SK-MEL-5 (cell line): ENCODE measurements at places on chromosomes 5 and 9.

DNA sequence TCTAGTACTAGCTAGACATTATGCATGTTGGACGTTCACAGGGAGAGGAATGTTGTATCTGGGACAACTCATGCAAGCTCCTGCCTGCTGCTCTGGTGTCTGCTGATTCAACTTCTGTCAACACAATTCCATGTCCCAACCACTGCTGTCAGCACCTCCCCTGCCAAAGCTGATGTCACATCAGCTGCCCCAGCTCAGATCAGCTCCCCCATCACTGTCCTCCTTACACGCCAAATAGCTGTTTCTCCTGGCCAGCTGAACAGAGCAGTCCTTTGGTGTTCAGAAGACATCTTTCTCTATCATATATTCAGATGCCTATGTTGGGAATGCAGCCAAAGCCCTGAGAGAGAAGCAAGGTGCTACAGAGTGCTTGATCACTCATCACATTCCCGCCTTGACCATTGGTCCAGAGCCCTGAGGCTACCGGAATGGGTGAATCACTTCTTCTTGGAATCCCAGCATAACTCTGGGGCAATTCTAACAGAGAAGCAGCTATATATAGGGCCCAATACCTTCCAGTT, 223.3 kb downstream of the SEC61B start:
- no peak for DNase-seq

- no peak for DNase-seq
Measured at GRCh38 chr9:108269371-108269770, 586.4 kb downstream of the ACTL7B start.

DNA sequence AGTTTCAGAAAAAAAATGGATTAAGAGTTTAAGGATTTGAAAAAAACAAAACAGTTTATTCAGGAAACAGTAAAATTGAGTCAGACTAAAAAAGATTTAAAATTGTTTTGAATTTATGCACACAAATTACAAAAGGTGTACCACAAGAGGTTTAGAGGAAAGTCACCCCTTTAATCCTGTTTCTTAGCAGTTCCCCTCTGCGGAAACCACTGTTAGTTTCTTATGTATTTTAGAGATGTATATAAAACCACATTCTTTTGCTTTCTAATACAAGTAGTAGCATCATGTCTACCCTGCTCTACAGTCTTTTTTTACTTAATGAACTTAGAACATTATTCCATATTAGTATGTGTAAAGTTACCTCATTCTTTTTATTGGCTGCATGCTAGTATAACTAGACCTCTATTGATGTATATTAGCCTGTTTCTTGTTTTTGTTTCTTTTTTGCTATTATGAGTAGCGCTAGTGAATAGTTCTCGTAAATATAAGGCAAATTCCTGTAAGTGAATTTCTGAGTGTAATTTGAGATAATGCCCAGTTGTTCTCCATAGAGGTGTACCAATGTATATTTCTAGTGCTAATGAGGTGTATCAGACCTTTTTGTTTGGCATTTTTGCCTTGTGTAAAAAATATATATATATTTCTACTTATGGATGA, 20.0 kb downstream of the GPBP1 start:
- DNase-seq: no peak

DNA sequence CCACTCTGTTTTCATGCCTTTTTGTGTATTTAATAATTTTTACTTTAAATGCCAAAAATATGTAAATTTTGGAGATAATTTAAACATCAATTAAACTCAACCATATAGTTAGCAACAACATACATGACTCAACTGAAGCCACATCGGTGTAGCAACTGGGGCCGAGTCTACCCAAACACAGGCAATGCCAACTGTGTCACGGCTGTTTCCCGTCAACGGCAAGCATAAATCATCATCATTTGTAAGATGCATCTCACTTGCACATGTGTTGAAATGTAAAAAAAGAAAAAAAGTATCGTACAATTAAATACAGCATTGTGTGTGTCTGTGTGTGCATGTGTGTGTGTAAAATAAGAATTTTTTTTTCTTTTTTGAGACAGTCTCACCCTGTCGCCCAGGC, 160.1 kb upstream of the TAS2R1 start:
- DNase-seq: no peak

DNA sequence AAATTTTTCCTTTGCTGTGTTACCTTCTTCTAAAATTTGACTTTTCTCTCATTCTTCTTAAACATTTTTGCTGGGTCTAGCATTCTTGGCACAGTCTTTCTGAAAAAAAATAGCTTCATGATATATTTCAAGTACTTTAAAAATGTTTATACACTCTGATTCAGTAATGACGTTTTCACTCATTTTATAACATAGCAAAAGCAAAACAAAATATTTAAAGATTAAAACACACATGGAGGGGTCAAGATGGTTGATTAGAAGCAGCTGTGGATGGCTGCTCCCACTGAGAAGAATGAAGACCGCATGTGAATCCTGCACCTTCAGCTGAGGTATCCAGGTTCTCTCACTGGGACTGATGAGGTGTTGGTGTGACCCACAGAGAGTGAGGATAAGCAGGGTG, 188.2 kb downstream of the SGCD start:
- no peak for DNase-seq

DNA sequence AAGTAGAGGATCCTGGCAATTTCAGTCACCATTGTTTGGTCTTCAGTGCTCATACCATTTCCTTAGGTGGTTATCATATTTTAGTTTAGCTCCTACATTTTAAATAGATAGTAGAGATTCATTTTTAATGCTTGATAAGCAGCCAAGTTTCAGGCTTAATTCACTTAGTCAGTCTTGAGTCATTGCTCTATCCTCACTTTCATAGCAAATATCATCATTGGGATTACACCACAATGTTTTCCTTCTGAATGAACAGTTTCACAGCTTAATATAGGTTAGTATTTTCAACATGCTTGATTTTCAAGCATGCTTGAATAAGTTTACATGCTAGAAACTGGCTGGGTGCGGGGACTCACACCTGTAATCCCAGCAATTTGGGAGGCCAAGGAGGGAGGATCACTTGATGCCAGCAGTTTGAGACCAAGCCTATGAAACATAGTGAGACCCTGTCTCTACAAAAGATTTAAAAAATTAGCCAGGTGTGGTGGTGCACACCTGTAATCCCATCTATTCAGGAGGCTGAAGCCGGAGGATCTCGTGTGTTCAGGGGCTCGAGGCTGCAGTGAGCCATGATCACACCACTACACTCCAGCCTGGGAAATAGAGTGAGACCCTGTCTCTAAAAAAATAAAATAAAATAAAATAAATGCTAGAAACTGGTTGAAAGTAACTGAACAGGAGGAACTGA, 339.9 kb downstream of the ADGRV1 start:
- DNase-seq: no peak

GRCh38 chr5:74167206-74167929, 473.2 kb downstream of the ENC1 start:
- peak; percentile 41 for DNase-seq

DNA sequence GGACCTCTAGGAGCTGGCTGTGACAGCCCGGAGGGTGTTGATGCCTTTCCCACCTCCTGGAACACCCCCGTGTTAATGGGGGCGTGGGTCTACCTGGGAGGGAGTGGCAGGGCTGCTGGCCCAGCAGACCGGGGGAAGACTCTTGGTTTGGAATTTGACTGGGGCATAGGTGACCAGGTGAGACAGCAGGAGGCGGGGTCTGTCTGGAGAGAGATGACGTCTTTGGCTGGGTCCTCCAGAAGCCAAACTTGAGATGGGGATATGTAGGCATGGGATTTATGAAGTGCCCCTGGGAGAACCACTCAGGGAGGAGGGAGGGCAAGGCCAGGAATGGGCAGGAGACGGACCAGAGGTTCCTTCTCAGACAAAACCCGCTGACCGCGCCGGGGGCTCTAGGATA, 42.6 kb downstream of the NEK6 start:
- no peak for DNase-seq

DNA sequence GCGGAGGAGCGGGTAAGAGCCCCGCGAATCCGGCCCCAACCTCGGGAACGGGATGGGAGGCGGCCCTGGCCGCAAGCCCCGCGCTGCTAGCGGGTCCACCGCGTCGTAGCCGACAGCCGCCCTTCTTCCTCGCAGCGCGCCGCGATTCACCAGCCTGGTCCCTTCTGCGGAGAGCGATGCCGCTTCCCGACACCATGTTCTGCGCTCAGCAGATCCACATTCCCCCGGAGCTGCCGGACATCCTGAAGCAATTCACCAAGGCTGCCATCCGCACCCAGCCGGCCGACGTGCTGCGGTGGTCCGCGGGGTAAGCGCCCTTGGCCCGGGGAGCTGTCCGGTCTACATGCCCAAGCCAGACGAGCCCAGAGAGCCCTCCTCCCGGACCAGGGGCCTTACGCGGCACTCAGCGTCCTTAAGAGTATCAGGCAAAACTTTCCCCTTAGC, 335 bp downstream of the ROPN1L start:
- no peak for DNase-seq

DNA sequence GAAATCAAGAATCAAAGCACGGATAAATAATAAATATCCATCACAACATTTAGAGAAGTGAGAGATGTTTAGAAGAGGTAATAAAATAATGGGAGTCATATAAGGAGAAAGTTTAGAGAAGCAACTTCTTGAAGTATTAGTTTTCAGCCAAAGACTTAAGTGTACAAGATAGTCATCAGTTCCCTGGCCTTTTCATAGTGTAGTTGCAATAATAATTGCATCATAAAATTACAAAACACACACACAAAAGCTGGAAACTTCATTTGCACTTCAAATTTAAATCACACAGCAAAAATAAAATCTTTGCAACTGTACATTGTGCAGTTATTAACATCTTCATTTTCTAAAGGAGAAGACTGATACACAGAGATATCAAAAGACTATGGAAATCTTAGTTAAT, 319.1 kb upstream of the RGMB start:
- DNase-seq: no peak

DNA sequence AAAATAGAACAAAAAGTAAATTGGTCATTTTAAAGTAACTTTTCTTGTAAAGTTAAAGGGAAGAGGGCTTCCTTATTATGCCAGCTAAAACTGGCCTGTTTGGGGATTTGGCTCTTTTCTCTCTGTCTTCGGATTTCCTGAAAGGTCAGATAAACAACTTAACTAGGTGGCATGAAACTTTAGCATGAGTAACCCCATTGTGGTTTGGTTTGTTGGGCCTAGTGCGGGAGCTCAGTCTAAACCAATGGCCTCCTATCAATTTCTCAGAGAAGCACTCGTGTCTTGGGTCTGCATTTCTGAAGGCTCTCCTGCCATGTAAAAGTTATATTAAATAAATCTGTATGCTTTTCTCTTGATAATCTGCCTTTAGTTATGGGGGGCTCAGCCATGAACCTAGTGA, 48.5 kb upstream of the ANKH start:
- no peak for DNase-seq

- peak; percentile 86 for DNase-seq
Measured at GRCh38 chr9:128361986-128362646, 9.1 kb upstream of the URM1 start.

DNA sequence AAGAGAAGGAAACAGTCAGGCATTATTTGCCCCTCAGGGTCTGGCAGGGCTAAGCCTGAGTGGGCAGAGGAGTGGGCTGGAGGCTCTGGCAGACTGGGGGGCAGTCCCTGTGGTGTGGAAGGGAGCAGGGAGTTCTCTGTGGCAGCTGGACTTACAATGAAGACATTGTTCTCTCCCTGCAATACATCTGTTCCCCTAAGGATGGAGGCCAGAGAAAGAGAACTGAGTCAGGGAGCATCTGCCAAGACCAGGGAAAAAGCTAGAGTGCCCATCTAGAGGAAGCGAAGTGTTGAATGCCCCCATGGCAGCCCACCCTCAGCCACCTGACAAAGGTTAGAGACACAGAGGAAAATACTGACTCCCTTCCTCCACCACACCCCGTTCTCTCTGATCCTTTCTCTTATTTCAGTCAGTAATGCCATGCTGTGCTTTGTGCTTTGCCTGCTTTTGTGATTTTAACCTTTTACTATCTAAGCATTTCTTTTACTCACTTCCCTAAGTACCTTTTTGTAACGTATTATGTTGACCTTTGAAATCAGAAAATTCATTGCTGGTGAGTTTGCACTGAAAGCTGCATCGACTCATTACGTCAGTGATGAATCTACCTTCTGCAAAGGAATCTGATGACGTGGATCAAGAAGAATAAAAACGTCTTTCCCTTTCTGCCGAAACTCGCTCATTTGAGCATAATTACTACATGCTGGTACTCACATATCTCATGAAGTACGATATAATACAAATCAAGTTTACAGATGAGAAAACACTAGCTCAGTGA, 76.0 kb downstream of the ACTL7B start:
- DNase-seq: peak; percentile 22

GRCh38 chr5:150000990-150001659, 586 bp downstream of the HMGXB3 start:
- DNase-seq: peak; percentile 12

DNA sequence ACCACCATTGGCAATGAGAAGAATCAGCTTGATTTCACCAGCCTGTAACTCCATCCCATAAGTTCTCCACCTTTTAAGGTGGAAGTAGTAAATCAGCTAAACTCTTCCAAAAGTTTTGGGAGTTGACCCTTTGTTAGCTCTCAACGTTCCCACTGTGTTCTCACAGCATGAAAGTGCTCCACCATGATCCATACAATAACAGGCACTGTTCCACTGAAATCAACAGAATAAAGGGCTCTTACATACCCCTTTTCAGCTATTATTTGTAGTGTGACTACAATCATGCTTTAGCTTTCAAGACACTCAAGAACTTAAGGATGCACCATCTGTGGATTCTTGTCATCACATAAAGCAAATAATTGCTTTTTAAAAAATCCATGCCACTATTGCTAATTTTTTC, 81.6 kb downstream of the PPP2R2B start:
- peak; percentile 72 for DNase-seq

DNA sequence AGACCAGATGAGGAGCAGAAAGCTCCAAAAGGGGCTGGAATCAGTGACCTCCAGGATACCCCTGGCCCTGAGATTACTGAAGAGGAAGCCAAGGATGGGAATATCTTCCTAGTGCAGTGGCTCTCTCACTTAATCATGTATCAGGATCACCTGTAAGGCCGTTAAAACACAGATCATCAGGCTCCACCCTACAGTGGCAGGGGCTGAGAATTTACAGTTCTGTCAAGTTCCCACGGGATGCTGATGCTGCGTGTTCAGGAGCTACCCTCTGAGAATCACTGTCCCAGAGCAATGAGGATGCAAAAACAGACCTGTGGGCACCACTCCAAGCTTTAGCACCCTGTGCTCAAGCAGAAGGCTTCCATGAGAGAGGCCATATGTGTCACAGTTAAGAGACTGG, 291.9 kb downstream of the ASTN2 start:
- DNase-seq: no peak

DNA sequence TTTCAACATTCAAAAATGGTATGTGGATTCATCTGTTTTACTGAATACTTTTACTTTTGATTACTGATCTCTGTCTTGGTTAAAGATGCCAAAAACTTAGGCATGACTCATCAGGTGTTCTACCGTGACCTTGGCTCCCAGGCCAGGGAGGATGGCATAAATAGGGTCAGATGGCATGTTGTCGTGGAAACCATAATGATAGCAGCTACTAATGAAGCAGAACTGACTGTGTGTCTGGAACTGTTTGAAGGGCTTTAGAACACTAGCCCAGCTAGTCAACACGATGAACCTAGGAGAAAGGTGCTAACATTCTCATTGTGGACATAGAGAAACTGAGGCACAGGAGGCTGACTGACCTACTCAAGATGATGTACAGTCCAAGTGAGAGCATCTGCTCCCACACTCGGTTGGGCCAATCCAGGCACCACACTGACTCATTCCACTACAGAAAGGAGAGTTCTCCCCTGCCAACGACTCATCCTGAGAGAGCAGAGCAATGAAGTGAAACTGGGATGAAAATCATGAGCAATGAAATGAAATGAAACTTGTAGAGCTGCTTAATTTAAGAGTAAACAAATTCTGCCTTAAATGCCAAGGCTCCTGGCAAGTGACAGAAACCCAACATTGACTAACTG, 116.0 kb downstream of the TENT4A start:
- no peak for DNase-seq
